Activated CD4-positive, alpha-beta T cell treated with anti-CD3 and anti-CD28 coated beads, Interleukin-2, amount 50 U/mL, for 24 hours (primary cell): ENCODE measurements at places on chromosomes 4 and X.

GRCh38 chrX:29824176-29824906, 391.0 kb upstream of the MAGEB2 start:
- no peak for DNase-seq

GRCh38 chr4:10259976-10260375, 143.4 kb upstream of the WDR1 start:
- no peak for DNase-seq

DNA sequence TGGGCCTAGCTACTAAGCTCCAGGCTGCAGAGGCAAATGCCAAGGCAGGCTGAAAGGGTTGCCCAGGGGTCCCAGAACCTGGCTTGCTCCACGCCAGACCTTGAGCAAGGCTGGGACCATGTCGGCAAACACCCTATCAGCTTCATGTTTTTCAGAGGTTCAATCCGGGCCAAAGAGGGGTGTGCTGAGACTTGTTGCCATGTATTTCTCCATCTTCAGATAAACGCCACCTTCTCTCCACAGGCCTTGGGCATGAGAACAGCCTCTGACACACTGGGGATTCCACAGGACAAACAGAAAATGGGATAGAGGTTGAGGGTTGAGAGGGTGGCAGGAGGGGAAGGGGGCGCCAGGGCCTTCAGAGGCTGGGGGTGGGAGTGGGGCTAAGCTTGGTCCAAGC, 8.6 kb downstream of the PJA1 start:
- no peak for DNase-seq

- no peak for DNase-seq
Observed at GRCh38 chr4:28558895-28559294, 1698.3 kb downstream of the STIM2 start.

GRCh38 chrX:111100191-111100590, 4.2 kb downstream of the PAK3 start:
- DNase-seq, result no peak

GRCh38 chrX:112630187-112630586, 49.6 kb downstream of the LHFPL1 start:
- DNase-seq, result no peak

- no peak for DNase-seq
Observed at GRCh38 chr4:185623444-185624258, 88.3 kb upstream of the PDLIM3 start.

GRCh38 chr4:39718366-39719323, 20.7 kb downstream of the UBE2K start:
- DNase-seq, result no peak

DNA sequence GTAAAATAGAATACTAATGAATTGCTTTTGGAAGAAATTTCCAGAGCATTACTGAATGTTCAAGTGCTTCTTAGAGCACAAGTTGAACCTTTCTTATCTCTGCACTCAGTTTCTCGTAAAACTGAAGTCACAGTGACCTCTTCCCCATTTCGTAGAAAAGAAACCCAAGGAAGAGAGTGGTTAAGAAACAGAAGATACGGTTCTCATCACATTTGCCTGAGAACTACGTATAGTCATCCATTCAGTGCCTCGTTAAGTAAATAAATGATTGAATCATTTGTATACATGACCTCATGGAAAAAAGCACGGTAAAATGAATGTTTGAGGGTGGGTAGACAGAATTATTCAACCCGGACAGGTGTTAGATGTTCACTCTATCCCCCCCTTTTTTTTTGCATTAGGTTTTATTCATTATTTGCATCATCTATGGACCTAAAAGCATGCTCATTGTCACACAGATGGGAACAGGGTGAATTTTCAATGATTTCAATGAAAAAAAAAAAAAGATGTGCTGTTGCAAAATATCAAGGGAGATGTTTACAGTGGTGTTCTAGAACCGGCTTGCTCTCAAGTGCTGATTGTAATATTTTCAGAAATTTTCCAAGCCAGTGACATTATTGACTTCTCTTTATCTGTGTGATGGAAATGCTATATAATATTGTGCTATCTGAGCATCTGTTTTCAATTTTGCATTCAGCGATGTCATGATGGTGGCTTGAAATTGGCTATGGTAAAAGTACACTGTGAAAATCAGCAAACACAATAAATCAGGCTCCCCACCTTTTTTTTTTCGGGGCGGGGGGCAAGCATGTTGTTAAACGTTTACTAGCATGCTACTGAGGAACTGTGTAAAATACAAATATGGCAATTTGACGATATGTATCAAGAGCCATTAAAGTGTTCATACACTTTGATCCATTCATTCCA, 4.3 kb downstream of the RHOH start:
- no peak for DNase-seq
